ENCODE measurements at places on chromosomes 5 and 9.

- DNase-seq: peak; percentile 72
These were observed 15.5 kb upstream of the MEGF9 start for GRCh38 chr9:120729791-120730241.

DNA sequence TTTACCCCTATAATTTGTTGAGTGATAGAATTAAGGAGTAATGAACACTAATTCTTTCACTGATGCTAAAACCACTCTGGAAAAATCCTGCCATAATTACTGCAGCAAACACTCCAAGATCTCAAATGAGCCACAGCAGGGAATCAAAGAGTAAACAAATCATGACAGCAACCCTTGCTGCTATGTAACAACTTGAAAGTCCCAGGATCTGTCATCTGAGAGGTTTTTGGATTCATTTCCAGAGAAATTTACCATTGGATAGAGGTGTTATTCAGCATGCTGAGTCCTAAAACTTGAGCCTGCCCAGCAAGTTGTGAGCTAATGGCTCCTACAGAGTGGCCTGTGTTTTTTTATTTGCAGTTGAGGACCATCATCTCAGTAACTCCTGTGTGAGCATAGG lies 59.2 kb downstream of the PRLR start:
- no peak for DNase-seq

GRCh38 chr5:169201597-169201996 lies 99.3 kb downstream of the SLIT3 start:
- no peak for DNase-seq

DNA sequence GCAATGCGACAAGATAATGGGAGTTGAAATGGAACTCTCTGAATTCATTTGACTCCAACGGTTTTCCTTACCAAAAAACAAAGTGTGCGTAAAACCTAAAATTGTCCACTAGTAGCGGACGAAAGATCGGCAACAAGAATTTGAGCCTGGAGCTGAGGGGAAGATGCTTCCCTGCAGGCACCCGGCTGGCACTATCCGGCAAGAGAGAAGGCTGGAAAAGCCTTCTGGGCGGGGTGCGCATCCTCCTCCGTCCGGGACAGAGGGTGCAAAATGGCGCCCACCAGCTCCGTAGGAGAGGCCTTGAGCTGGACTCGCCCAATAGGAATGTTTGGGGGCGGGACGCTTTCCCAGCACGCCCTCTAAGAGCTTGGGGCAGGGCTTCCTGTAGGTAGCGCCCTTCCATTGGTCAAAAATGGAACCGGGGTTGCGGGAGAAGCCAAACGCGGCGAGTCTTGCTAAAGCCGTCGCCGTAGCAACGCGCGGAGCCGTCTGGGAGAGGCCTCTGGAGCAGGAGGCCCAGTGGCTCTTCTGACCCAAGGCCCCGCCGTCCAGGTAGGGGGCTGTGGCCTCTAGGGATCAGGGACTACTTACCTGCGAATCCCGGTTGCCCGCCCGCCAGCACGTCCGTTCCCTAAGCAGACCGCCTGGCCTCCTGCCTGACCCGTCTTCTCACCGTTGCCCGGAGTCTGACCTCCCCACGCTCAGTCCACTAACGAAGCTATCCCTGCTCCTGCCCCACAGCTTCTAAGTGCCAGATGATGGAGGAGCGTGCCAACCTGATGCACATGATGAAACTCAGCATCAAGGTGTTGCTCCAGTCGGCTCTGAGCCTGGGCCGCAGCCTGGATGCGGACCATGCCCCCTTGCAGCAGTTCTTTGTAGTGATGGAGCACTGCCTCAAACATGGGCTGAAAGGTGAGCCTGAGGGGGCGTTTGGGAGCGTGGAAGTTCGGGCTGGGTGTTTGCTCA lies 9.2 kb downstream of the RUFY1 start:
- DNase-seq: no peak

GRCh38 chr5:119743927-119744326 lies 114.6 kb downstream of the FAM170A start:
- DNase-seq: peak; percentile 40

Measured in AML-193 (cell line).